Endothelial cell (in vitro differentiated cells): ENCODE measurements at places on chromosomes 7 and 10. TPM values are rescaled to one million over a fixed set of nuclear protein-coding genes. Genes with fewer than 3 reads are reported as not detected.

DNA sequence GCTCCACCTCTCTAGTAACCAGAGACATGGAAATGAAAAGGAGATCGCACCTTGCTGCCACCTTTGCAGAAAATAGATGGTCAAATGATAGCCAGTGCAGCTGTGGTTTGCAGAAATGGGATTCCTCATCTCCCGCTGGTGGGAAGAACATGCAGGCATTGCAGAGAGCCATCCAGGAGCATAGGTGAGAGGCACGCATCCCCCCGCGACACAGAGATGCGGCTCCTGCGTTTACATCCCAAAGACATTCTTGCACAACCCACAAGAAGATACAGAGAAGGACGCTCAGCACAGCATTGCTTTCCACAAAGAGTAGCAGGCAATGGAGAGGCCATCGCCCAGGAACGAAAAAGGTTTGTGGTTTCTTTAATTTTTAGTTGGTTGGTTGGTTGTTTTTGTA lies 56.2 kb downstream of the OAT start:
- DNase-seq, result no peak

DNA sequence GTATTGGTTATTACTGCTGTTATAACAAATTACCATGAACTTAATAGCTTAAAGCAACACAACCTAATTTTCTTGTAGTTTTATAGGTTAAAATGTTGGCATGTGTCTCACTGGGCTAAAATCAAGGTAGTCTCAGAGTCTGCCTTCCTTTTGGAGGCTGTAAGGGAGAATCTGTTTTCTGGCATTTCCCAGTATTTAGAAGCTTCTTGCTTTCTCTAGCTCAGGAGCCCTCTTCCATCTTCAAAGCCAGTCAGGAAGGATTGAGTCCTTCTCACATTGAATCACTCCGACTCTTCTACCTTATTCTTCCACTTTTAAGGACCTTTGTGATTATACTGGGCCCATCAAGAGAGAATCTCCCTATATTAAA lies 156.2 kb downstream of the MBL2 start:
- DNase-seq, result no peak

DNA sequence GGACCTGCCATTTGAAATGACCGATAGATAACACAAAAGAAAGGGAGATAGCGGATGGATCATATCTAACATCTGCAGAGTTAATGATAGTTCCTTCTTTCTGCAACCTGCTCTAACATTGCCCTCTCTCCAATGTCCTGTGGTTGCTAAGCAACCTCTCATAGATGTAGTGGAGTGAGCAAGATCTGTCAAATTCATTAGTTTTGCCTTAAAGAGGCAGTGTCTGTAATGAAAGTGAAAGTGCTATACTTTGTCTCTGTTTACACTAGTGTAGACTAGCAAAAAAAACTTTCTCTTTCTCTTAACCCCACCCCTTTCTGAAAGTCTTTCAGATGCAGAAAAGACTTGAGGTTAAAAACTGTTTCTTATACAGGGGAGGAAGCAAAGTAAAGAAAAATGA lies 1196.9 kb downstream of the SORCS3 start:
- DNase-seq, result no peak

GRCh38 chr10:89466599-89467035 lies 52.2 kb downstream of the IFIT5 start:
- no peak for DNase-seq

- no peak for DNase-seq
Measured at GRCh38 chr10:91127341-91128082, 93.0 kb upstream of the PCGF5 start.

- no peak for DNase-seq
Measured at GRCh38 chr10:65719790-65720189, 1206.0 kb upstream of the LRRTM3 start.

- no peak for DNase-seq
Measured at GRCh38 chr7:26381476-26382353, 90.1 kb downstream of the SNX10 start.

DNA sequence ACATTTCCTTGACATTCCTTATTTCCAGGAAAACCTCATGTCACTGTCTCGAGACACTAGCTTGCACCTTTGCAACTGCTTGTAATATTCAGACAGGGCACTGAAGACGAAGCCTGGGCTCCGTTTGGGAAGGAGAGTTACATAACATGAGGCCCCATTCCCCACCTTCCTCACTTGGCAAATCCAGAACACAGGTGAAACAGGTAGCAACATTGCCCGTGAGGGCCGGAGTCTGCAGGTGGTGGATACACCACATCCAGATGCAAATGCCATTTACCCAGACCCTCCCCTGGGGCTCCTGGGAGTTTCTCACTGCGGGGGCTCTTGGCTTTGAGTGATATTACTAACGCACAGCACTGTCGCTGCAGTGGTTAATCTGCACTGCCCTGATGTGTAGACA lies 491.0 kb downstream of the PTPRN2 start:
- DNase-seq, result no peak

GRCh38 chr7:43877968-43878864 lies 8.9 kb upstream of the MRPS24 start:
- DNase-seq, result no peak

DNA sequence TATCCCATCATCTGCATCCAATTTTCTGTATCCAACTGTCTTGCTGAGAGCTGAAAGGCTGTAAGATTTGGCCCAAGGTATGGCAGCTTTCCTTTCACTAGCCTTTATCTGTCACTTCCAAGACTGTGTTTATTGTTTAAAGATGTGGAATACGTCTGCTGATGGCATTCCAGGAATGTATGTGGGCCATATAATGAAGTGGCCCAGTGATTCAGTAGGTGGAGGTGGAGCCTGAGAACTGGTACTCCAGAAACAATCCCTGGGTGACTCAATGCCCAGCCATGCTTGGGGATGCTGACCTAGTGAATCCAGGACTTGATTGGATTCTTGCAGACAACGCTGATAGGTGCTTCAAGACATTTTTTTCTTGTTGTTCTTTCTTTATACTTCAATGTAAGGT lies 13.5 kb downstream of the NEUROD6 start:
- no peak for DNase-seq

- DNase-seq, result no peak
Measured at GRCh38 chr7:54956865-54957264, 62.0 kb upstream of the EGFR start.

DNA sequence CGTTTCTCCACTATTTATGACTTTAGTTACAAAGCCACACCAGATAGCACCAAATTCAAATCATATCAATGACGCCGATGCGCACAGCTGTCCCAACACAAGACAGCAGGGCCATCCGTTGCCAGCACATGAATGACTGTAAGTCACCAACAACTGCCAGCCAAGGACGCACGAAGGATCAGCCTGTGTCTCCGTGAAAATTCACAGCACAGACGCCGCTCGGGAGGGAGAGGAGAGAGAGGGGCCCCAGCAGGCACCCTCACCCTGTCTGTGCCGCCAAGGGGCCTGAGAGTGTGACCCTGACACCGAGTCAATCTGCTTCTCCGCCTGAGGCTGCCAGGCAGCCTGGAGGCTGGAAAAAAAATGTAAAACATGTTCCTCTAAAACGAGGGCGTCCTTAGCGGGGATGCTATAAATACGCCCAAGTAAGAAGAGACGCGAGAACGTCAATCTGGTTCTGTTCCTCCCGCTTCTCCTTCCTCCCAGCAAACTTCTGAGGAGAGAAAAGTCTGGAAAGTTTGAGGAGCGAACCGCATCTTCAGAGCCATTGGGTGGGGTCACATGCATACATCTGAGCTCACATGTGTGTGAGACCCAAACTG lies 111.2 kb downstream of the PTPRN2 start:
- DNase-seq, result no peak

DNA sequence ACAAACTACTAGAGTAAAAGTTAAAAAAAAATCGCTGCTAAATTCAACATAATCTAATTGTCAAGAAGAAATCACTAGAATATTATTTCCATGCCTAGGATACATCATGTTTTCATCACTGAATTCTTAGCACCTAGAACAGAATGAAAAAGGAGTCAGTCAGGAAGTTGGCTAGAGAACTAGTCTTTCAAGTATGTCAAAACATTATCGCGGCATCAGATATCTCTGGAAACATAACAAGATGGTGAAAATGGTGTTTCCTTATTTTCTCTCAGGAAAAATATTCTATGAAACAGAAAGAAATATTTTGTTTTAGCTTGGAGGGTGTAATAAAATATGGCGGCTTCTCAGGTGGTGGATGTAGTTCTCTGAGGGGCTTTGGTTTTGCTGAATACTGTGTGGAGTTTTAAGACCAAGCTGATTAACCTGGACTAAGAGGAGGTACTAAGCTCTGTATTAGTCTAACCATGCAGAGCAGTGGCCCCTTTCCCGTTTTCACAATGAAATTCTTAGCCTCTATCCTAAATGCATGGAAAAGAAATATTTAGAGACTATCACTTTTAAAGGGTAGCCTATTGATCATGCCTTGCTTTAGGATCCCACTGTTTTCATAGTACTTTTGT lies 205.6 kb downstream of the MDFIC start:
- DNase-seq, result no peak

- DNase-seq, result no peak
Measured at GRCh38 chr7:22348379-22348778, 8.6 kb downstream of the RAPGEF5 start.

- DNase-seq, result no peak
Measured at GRCh38 chr7:36951257-36951697, 227.0 kb upstream of the AOAH start.

- DNase-seq, result no peak
Measured at GRCh38 chr7:116518961-116519360, 5.9 kb upstream of the CAV1 start.

DNA sequence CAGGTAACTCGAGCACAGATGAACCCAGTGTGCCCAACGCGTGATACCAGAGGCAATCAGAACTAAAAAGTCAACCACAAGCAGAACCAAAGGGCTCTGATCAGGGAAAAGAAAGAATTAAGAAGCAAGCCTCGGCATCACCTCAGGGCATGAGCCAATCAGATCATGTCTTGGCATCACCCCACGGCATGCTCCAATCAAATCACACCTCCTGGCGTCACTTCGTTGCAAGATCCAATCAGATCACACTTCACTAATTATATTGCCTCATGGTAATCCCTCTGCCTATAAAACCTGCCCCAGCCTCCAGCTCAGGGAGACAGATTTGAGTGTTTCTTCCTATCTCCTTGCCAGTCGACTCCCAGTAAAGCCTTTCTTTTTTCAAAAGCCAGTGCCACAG lies 46.8 kb downstream of the TYW1B start:
- DNase-seq, result no peak

DNA sequence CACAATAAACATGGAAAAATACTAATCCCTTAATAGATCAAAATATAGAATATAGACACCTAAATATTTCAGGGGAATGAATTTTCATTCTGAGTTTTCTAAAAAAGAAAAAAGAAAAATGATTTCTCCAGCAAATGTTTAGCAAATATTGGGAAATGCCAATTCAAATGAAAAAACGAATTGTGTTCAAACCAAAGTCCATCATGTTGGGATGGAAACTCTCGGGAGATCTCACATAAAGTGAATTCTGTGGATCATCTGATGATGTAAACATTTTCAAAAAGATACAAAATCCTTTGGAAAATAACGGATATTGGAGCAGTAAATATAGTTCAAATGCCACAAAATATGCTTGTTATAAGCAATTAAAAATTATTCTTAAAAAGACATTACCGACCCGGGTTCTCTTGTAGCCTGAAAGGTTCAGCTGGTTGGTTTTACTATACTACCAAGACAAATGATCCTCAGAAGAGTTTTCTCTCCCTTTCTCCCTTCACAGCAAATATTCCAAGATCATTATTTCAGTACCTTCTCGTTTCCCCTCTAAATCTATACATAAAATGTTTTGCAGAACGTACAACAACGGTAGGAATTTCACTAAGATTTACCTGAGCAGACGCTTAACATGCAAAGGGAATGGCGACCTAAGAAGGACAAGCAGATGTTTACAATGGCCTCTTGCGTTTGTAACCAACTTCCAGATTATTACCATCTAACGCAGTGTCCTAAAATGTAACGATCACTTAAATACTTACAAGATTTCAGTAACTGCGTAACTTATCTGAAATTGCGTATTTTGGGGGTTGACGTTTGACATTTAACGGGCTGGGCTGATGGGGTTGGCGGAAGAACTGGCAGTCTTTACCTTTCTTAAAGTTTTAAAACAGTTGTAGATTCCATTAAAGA lies 2.5 kb downstream of the HOXA13 start:
- no peak for DNase-seq

DNA sequence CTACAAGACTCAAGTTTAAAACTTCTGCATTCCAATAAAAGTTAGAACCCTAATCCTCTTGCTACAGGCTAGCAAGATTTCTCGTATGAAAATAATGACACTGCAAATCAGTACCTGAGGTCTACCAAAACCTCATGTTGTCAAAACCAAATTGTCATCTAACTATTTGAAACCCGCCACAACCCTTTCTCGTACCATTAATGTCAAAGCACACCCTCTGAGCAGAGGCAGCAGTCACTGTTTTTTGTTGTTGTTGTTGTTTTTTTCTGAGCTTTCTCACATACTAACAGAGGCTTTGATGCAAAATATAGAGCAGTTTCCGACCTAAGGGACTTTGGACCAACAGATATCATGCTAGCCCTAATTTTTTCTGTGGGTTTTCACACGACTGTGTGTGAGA lies 563.9 kb upstream of the C7orf33 start:
- no peak for DNase-seq

GRCh38 chr10:123417414-123417813 lies 248.7 kb upstream of the GPR26 start:
- DNase-seq, result no peak

DNA sequence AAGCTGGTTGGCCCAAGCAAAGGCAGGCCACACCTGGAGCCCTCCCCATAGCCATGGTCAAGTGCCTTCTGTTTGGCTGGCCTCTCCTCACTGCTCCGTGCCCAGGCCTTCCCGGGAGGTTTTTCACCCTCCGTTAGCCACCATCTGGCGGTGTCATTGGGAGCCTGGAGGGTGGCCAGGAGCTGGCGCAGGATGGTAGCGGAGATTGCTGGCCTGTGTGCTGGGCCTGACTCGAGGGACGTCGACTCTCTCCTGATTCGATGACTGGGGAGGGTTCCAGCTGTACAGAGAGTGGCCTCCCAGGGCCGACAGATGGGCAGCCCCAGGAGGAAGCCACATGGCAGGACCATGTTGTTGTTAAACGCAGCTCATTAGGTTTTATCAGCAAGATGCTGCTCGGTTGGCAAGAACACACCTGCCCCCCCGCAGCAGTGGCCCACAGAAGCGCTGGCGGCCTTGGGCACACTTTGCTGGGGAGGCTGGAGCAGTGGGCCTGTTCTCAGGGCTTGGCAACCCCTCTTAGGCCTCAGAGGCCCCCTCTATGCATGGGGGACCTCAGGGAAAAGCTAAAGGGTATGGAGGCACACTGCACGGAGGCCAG lies 64.0 kb upstream of the CACUL1 start:
- DNase-seq, result no peak

The GPR37 gene
- total RNA-seq, result 7.1 TPM

The CPED1 gene
- total RNA-seq, result 1.8 TPM

The CAV2 gene
- total RNA-seq, result 35.5 TPM

The NEUROG3 gene
- total RNA-seq, result not detected

The PCLO gene
- 5.1 TPM for total RNA-seq

The INPP5F gene
- total RNA-seq, result 45.7 TPM

The NKX1-2 gene
- total RNA-seq, result 0.77 TPM

The COL17A1 gene
- 4.2 TPM for total RNA-seq
